ENCODE measurements at places on chromosomes 7 and 10.

GRCh38 chr7:116742641-116743040, 70.6 kb downstream of the MET start:
- DNase-seq: no peak

- peak; percentile 63 for DNase-seq
Observed at GRCh38 chr10:11823122-11823988, at the start of gene PROSER2. Gene PROSER2 (plus strand): TSS chr10:11823356. CDS start chr10:11852078, 28,722 bp downstream.

GRCh38 chr7:41640487-41640886, 62.4 kb downstream of the INHBA start:
- DNase-seq: no peak

DNA sequence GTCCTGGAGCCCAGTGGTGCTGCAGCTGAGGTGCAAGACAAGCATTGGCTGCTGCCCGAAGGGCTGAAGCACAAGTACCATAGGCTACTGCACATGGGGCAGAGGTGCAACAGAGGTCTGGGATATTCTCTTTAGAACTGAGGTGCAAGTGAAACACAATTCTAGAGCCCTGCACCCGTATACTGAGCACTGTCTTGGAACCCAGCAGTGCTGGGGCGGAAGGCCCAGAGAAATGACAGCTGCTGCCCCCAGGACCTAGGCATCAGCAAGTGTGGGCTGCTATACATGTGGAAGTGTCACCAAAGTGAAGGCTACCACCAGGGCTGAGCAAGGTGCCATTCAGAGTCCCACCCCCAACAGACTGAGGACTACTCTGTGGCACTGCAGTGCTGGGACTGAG, 393.6 kb upstream of the STEAP1 start:
- DNase-seq: no peak

DNA sequence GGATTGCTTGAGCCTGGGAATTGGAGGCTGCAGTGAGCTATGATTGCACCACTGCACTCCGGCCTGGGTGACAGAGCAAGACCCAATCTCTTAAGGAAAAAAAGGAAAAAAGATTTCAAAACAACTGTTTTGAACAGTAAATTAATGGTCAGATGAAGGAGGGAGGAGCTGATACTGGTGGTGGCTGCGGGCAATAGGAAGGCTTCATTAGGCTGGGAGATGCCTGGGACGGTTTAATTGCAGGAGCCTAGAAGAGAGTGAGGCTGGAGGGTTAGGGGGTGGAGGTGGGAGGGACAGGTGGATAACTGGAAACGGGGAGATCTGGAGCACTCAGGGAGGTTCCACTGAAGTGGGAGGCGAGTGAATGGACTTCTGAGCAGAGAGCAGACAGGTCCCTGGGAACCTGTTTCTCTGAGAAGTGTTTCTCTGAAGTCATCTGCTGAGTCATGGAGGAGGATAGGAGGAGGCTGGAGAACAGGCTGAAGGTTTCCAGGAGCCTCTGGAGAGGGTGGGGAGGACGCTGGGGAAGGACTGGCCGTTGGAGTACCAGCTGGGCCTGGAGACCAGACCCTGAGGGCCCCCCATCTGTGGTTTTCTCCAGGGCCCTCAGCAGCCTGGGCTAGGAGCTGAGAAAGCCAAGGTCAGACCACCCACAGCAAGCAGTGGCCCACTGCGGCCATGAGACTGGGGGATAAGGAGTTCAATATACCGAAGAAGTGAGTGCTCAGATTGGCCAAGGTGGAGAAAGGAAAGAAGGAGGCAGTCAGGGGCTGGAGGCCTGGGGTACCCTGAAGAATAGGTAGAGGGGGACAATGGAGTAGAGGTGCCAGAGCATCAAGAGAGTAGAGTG, 14.4 kb upstream of the YWHAG start:
- no peak for DNase-seq

DNA sequence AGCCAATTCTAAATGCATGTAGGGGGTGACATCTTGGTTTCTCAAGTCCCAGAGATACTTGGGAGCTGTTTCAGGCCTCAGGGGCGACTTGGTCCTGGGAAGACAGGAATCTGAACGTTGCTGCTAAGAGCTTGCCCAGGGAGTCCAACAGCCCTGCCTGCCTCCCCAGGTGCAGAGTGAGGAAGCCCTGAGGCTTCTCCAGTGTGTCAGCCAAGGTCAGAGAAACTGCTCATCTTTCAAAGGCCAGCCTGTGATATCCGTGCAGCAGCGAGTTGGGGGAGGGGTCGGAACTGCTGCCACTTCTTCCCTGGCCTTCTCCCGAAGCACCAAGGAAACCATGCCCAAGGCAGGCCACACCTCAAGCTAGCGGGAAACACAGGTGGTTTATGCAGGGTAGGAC, 9.7 kb downstream of the GDF2 start:
- no peak for DNase-seq

DNA sequence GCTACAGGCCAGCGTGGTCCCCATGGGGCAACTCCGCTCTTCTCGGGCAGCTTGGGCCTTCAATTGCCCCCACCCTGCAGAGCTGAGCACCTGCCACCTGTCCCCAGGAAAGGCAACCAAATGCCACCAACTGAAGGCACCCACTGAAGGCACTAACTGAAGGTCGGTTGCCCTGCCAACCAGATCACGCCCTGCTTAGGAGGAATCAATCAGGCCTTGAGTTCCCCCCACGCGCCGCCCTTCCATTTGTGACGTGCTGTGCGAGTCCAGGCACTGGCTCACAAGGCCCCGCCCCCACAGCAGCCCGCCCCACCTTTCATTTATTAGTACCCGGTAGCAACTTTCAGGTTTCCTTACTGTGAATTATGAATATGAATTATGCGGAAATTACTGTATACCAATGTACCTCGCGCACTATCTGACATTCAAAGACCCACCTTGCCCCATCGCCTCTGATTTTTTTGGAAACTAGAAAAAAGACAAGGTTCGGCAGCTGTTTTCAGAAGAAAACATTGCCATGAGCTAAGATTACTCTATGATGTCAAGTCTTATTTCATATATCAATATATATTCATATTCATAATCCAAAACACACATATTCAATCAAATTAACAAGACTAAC, 83.6 kb upstream of the ABI1 start:
- DNase-seq: no peak

DNA sequence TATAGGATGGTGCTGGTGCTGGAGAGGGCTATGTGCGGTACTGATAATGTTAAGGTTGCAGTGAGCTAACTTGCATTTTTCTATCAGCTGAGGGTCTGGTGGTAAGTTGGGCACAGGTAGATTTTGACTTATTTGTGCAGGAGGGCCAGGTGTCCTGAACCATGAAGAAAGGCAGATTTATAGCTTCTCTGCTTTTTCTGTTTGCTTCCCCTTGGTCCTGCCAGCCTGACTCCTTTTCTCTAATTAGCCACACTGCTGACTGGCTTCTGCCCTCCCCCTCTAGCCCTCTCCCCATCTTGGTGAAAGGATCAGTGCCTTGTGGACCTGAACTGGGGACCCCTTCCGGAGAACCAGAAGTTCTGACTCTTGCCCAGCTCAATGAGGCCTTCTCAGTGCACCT, 40.8 kb upstream of the STEAP4 start:
- no peak for DNase-seq

- no peak for DNase-seq
Observed at GRCh38 chr10:131629026-131629770, 271.6 kb upstream of the PPP2R2D start.

GRCh38 chr7:105766421-105767073, 109.9 kb downstream of the ATXN7L1 start:
- DNase-seq: no peak

- DNase-seq: no peak
Observed at GRCh38 chr7:123979876-123980275, 53.0 kb downstream of the TMEM229A start.

DNA sequence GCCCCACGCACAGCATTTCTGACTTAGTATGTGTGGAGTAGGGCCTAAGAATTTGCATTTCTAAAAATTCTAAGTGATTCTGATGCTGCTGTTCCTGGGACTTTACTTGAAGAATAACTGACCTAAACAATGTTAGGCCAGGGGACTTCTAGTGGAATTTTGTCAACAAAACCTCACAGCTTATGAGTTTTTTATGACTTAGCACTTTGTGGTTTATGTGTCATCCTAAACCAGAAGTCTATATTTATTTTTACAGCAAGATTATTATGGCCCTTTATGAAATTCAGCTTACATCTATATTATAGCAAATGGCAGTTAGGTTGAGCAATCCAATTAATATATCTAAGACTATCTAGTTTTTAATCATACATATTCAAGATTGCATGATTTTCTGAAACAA, 24.6 kb upstream of the BET1 start:
- DNase-seq: no peak

DNA sequence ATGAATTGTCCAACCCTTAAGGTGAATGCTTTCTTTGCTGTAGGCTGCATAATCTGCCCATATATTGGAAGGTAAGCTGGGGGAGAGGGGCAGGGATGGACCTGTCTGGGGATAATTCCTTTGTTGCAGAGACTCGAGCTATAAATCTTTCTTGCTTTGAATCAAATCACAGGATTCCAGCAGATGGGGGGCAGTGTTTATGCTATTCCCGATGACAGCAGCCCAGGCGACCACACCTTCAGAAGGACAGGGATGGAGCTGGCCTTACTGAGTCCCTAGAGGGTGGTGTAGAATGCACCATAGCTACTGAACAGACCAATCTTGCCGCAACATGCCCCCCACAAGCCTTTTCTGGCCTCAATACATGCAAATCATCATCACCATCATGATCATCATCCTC, 2.5 kb downstream of the PODXL start:
- no peak for DNase-seq

DNA sequence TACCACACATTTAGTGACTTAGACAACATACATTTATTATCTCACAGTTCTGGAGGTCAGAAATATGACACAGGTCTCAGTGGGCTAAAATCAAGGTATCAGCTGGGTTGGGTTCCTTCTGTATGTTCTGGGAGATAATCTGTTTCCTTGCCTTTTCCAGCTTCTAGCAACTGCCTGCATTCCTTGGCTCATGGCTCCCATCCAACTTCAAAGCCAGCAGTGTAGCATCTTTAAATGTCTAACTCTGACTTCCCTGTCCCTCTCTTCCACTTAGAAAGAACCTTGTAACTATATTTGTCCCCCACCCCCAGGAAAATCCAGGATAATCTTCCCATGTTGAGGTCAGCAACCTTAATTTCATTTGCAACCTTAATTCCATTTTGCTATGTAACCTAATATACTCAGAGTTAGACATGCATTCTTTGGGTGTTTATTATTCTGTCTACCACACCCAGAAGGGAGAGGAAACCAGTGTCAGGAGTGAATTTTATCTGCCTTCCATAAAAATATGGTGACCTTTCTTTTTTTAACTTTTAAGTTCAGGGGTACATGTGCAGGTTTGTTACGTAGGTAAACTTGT, 57.3 kb upstream of the SMIM30 start:
- DNase-seq: no peak

DNA sequence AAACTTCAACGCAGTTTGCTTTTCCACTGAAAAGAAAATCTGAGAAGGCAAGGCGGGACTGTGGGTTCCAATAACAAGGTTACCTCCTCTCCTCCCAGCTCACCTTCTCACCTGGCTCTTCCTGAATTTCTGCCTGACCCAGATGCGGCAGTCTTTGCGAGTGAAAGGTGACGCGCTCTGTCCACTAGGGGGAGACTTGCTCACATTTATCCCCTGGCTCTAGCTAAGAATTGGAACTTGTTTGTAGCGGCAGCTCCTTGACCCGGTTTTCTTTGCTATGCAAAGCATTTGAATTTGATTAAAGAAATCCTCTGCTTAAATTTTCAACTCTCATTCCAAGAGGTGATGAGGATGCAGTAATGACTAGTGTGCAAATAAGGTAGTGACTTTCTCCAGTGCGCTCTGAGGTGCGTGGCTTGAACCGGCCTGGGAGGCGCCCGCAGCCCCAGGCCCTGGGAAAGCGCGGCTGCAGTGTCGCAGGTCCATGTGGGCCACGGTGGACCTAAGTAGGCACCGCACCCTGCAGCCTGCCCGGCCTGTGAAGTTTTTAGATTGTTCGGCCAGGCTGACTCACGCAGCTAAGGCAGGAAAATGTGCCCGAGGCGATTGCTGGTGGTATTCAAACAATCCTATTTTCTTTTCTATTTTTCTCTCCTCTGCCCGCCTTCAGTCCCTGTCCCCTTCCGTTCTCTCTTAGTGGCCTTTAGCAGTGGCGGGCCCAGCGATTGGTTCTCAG, 336.9 kb upstream of the NPSR1 start:
- no peak for DNase-seq

DNA sequence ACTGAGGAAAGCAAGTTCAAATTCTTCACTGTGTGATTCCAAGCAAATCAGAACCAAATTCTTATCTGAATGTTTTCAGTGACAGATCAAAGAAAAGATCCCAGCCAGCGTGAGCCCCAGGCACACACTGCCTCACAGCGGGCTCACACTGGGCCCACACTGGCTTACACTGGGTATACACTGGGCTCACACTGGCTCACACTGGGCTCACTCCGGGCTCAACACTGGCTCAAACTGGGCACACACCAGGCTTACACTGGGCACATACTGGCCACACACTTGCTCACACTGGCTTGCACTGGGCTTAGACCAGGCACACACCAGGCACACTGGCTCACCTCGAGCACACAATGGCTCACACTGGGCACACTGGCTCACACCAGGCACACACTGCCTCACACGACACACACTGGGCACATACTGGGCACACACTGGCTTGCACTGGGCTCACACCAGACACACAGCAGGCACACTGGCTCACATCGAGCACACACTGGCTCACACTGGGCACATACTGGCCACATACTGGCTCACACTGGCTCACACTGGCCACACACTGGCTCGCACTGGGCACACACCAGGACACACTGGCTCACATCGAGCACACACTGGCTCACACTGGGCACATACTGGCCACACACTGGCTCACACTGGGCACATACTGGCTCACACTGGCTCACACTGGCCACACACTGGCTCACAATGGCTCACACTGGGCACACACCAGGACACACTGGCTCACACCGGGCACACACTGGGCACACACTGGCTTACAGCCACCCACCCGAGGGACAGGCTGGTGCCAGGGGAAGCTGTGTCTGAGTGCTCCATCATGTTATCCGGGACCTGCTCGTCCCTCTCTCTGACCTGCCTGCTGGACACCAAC, 156.3 kb downstream of the PTPRN2 start:
- DNase-seq: no peak

DNA sequence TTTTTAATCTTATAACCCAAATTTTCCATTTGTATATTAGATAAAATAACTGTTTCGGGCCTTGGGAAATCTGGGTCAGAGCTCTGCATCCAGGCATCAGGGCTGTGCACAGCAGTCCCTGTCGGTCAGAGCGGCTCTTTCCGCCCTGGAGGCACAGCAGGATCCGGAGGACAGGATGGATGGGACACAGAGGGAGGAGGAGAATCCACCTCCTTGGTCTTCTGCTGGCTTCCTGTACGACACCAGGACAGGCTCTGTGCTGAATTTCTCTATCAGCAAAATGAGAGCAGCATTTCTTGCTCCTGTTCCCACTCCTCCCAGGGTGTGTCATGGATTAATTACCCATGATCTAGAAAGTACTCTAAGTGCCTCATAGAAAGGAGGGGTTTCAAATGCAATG, 254.9 kb downstream of the SKAP2 start:
- DNase-seq: no peak

- peak; percentile 70 for DNase-seq
Observed at GRCh38 chr7:27784399-27785053, 44.6 kb downstream of the TAX1BP1 start.

- DNase-seq: no peak
Observed at GRCh38 chr7:4606797-4607196, 75.3 kb upstream of the FOXK1 start.
